ENCODE measurements at places on chromosomes 5 and 9.

- no peak for DNase-seq
Observed at GRCh38 chr5:73692166-73692640, 66.2 kb downstream of the ARHGEF28 start.

DNA sequence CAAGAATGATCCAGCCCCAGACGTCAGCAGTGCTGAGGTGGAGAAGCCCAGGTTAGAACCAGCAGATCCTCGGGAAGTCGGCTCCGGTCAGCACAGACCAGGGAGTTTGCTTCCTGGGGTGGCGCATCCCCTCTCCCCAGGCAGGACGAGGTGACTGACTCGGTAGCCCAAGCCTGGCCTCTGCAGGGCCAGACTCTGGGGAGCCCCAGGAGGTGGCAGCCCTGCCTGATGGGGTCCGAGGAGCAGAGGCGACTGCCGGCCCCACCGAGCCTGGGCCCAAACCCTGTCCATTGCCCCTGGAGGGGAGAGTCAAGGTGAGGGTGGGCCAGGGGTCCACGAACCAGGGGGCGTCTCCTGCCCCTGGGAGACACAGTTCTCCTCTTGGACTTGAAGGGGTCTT, 52.9 kb upstream of the SARDH start:
- DNase-seq, result no peak

GRCh38 chr9:8726692-8727091, 927.1 kb upstream of the DMAC1 start:
- no peak for DNase-seq

- no peak for DNase-seq
Observed at GRCh38 chr5:100799166-100799565, 103.9 kb downstream of the ST8SIA4 start.

DNA sequence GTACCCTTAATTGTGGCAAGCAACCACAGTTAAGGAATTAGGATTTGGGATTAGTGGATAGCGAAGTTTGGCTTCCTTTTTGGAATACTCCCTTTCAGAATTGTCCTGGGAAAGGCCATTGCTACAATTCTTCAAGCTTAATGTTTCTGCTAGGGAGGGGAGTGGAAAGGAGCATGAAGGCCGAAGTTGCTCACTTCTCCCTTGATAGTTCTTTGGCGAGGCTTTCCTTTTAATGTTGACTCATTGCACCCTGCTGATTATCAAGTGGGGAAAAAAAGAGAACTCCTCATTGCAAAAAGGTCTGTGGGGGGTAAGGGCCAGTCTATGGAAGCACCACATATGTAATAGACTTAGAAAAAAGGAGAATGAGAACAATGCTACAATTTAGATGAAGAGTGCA, 30.7 kb downstream of the GRIN3A start:
- DNase-seq, result no peak

DNA sequence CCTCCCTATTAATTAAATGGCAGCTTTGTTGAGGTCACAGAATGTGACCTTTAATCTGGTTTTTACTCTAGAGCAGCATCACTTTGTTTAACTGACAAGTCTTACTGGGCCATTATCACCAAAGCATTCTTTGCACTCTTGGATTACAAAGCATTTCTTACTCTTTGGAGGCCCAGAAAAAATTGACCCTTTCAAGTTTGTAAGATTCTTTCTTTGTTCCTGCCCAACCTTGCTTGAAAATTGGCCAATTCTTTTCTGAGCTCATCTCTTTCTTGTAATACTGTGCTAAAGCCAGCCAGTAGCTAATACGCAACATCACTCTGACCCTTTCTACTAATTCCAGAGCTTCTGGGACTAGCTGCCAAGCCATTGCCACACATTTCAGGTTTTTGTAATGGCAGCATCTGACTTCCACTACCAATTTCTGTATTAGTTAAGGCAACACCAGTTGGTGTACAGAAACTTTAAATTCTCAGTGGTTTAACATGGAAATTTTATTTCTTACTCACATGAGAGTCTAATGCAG, 131.6 kb downstream of the PRDM6 start:
- no peak for DNase-seq

GRCh38 chr5:22496666-22497065, 356.5 kb downstream of the CDH12 start:
- DNase-seq, result no peak

DNA sequence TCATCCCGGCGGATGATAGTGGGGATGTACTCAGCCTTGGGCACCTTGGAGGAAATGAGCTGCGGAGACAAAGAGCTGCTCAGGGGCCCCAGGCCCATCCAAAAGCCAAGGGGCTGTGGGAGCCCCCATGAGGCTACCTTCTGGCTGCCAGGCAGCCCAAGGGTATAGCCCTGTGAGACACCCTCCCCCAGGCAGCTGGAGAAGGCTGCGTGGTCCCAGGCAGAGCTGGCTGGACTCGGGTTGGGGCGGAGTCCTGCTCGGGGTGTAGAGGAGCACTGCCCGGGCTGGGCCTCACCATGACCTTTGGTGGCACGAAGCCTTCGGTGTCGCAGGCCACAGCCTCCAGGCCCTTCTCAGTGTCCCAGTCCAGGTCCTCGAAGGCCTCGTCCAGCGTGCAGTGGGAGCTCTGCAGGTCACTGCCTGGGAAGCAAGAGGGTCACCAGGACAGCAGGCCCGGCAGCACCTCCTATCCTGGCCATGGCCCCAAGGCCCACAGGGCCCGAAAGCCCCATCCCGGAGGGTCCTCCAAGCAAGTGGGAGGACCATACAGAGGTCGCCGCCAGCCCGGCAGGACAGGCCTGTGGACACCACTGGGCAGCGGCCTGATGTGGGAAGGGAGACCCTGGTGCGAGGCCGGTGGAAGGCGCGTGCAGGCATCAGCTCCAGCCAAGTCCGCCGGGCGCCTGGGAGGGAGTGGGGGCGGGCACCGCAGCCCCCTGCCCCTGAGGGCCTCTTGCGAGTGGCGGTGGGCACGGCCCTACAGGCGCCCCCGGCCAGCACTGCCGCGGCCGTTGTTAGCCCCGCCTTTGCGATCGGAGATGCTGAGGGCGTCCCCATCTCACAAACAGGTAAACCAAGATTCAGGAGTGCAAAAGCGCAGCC, 6.1 kb downstream of the NSMF start:
- no peak for DNase-seq

GRCh38 chr5:34656001-34656699, at the start of gene RAI14:
RAI14 (plus strand) TSS chr5:34656328; CDS start chr5:34686920, 30,592 bp downstream.
- DNase-seq, result peak; percentile 25

DNA sequence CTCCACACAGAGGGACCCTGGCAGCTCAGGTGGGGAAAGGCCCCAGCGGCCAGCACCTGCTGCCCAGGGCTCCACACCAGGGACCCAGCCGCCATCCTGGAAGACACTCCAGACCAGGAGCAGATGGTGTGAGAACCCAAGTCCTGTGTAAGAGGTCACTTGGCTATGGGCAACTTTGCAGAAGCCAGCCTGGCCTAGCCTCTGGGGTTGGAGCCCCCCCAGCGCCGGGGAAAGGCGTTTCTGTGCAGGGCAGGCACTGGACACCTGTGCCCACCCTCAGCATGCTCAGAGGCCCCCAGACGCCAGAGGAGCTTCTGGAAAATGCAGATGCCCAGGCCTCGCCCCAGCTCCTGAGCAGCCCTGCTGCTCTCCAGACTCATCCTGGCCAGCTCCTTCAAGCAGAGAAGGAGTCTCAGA, 34.0 kb downstream of the RASGEF1C start:
- DNase-seq, result no peak

DNA sequence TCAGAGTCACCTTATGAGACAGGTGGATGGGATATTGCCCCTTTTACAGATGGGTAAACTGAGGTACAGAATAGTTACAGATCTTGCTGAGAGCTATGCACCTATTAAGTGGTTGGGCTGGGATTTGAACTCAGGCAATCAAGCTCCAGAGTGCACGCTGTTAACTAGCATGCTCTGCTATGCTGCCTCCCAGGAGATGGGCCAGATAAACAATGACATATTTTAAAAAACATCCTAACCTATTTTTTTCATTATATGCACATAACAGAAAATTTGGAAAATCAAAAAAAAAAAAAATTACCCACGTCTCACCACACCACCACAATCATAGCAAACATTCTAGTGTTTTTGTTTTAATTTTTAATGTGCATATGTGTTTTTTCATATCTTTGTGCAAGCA, 123.4 kb upstream of the STC2 start:
- DNase-seq, result no peak

DNA sequence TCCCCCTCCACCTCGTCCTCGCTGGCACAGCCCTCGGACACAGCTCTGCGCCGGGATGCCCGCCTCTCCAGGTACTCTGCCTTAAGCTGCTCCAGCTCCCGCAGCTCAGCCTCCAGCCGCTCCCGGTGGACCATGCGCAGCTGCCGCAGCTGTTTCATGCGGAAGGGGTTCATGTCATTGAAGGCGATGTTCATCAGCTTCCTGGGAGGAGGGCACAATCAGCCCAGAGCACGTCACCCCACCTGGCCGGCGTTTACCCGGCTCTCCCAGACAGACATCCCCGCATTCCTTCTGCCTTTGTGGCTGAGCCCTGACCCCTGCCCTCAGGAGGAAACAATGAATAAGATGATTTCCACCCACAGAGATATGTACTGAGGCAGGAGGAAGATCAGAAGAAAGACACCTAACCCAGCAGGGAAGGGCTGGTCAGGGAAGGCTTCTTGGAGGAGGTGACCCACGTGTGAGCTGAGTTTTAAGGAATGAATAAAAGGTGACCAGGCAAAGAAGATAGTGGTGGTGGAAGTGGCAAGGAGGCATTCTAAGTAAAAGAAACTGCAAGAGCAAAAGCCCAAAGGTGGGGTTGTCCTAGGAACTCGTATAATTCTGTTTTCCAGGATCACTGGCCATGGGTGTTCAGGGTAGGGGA, 7.1 kb upstream of the CORO2A start:
- no peak for DNase-seq

DNA sequence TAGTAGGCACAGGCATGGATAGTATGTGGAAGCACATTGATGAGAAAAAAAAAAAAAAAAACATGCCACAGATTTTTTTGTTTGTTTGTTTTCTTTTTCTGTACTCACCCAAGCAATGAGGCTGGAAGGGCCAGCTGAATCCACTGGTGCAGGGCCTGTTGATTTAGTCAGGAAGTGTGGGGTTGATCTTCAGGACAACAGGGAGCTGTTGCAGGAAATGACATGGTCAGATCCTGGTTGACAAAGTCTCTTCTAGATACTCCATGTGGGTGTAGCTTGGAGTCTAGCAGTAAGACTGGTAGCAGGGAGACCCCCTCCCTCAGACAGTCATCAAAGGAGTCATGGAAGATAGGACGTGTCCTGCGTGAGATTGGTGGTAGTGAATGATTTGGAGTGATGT, 191.8 kb downstream of the PAPPA start:
- no peak for DNase-seq

GRCh38 chr5:147989239-147989638, 74.5 kb upstream of the SPINK5 start:
- no peak for DNase-seq

- no peak for DNase-seq
Observed at GRCh38 chr5:167233507-167234220, 1057.8 kb upstream of the WWC1 start.

All from NCI-H1092 (cell line).